Esophagus muscularis mucosa (tissue), 4 donors: ENCODE measurements at places on chromosomes 5 and 9. TPM values are rescaled to one million over a fixed set of nuclear protein-coding genes. Genes with fewer than 3 reads are reported as not detected.

- H3K4me3 ChIP-seq, result no peak overlapping the region
- H3K27ac ChIP-seq, result no peak overlapping the region
- H3K27me3 ChIP-seq, result no peaks in the 10 kb centered on the region
- peaks cover 21% of the 10 kb centered on the region for H3K4me1 ChIP-seq
Measured at GRCh38 chr9:137371946-137372651, 50.9 kb downstream of the EXD3 start.

- H3K36me3 ChIP-seq, result no peaks in the 10 kb centered on the region
- no peak overlapping the region for H3K27ac ChIP-seq
- H3K4me3 ChIP-seq, result no peak overlapping the region
- H3K4me1 ChIP-seq, result peaks cover 6% of the 10 kb centered on the region
Measured at GRCh38 chr9:2727966-2728613, 10.8 kb downstream of the KCNV2 start.

CCNO gene
- not detected for total RNA-seq

SLC6A18 gene
- not detected for total RNA-seq
